Stimulated activated CD8-positive, alpha-beta memory T cell treated with anti-CD3 and anti-CD28 coated beads, Interleukin-2, amount 100 ng/mL, for 1 hour (primary cell): ENCODE measurements at places on chromosomes 12 and 14.

DNA sequence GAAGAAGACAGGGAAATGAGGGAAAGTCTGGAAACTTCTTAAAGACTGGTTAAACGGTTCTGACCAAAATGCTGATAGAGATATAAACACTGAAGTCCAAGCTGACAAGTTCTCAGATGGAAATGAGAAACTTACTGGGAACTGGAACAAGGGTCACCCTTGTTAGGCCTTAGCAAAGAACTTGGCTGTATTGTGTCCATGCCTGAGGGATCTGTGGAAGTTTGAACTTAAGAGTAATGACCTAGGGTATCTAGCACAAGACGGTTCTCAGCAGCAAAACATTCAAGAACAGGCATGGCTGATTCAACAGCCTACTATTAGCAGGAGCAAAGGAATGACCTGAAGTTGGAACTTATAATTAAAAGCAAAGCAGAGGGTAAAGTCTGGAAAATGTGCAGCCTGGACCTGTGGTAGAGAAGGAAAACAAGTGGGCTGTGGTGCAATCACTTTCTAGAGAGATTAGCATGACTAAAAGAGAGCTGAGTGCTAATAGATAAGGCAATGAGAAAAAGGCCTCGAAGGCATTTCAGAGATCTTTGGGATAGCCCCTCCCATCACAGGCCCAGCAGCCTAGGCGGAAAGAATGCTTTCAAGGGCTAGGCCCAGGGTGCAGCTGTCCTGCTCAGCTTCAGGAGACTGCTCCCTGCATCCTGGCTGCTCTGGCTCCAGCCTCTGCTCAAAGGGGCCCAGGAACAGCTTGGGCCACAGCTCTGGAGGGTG is 60.3 kb downstream of the ATP2B1 start:
- DNase-seq, result no peak

- DNase-seq, result no peak
Observed at GRCh38 chr14:34682787-34683321, 31.5 kb downstream of the CFL2 start.

- DNase-seq, result no peak
Observed at GRCh38 chr12:108969622-108970021, 51.2 kb downstream of the SVOP start.

DNA sequence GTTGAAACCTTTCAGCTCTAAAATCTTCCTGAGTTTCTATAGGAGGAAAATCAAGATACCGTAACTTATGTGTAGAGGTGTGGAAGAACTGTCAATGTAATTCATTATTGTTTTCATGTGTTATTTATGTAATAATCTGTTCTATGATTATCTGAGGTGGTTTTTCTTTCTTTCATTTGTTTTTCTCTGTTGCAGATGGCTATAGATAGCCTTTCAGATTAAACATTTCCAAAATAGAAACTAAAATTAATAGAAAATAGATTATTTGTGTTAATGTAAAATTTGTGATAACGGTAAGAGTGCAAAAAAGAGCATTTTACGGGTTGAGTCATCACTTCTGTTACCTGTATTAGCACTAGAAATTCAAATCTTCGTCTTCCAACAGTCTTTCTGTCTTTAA is 128.8 kb downstream of the SYNE2 start:
- no peak for DNase-seq

- no peak for DNase-seq
Observed at GRCh38 chr12:126727218-126728075, 1539.5 kb upstream of the TMEM132C start.

DNA sequence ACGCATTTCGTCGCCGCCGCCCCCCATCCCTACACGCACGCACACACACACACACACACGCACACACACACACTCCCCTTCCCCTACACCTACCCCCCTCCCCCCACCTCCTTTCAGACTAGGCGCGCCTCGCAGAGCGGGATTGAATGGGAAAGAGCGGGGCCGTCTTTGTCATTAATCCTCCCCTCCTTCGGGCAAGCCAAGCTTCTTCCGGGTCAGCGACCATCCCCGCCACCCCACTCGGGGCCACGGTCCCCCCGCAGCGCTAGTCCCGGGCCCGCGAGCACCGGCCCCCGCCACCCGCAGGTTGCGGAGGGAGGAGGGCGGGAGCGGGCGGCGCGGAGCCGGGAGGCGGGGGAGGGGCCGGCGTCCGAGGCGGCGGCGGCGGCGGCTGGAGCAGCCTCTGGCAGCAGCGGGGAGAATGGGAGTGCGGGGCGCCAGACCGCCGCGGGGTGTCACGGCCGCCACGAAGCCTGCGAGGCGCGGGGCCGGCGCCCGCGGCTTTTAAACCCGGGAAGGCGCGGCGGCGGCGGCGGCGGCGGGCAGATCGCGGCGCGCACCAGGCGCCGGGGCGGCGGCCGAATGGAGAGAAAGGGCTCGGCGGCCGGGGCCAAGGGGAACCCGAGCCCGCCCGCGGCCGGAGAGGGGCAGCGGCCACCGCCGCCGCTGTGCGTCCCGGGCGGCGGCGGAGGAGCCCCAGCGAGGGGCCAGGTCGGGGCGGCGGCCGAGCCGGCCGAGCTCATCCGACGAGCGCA is at the start of gene TTC9:
Gene TTC9, plus strand, starts transcription at position 369 of the 755 bp plus-strand sequence. Its CDS starts 214 bp downstream, at position 583.
- DNase-seq, result no peak

DNA sequence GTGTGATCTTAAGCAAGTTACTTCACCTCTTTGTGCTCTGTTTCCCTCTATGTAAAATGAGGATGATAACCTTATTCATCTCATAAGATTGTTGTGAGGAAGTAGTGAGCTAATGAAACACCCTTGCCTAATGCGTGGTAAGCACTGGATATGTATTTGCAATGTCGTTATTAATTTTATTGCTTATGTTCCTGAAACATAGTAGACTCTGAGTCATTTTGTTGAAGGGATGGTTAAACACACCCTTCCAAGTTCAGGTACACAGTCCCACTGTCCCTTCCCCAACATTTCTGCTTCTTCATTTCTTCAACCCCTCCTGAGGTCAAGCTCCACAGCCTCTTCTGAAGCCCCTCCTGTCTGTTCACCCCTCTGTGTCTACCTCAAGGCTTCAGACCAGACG is 40.2 kb upstream of the FAM222A start:
- DNase-seq, result no peak

- no peak for DNase-seq
Observed at GRCh38 chr12:93603762-93604161, 31.3 kb downstream of the SOCS2 start.

DNA sequence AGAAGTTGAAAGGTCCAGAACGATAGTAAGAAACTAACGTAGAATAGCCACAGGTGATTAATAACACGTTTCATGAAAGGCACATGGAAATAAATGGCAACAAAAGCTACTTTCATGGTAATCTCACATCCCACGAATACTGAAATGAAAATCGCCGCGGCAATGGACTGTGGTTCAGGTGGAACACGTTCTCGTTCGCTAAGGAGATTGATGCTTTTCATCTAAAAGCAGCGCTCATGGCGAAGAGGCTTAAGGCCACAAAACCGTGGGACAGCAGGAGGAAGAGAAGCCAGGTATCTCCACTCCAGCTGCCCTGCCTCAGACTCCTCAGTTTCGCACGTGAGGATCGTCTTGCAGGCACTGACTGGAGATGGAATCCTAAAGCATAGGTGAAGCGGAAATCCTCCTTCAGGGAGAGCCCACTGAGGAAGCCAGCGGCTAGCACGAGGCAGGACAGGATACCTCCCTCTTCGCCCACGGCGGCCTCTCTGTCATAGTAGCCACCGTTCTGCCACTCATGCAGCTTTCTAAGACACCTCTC is 696 bp upstream of the GPHN start:
- DNase-seq, result no peak

GRCh38 chr14:67411820-67412421 is at the start of gene PLEK2:
Gene PLEK2, minus strand, starts transcription at chr14:67412165. Its CDS starts 106 bp downstream, at chr14:67412059.
- no peak for DNase-seq

- no peak for DNase-seq
Observed at GRCh38 chr12:120238839-120239445, 26.6 kb downstream of the PXN start.
